ENCODE measurements at places on chromosomes 2 and 18.

DNA sequence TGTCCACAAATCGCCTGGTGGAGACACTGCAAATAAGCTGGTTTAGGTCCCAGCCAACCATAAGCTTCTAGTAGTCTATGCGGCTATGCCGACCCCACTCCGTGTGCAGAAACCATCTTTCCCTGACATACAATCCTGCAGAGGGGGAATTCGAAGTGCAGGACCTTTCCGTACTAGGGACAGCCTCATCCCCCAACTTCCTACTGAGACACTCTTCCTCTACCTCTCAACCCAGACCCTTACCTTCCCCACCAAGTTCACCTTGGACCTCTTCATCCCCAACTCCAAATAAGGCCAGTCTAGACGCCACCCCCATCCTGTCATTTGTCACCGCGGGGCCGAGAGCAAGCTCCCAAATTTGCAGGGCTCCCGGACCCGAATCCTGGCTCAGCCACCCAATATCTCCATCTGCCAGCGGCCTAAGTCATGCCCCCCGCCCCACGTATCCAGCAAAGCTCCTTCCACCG lies 496 bp downstream of the SUCLG1 start:
- no peak for DNase-seq

DNA sequence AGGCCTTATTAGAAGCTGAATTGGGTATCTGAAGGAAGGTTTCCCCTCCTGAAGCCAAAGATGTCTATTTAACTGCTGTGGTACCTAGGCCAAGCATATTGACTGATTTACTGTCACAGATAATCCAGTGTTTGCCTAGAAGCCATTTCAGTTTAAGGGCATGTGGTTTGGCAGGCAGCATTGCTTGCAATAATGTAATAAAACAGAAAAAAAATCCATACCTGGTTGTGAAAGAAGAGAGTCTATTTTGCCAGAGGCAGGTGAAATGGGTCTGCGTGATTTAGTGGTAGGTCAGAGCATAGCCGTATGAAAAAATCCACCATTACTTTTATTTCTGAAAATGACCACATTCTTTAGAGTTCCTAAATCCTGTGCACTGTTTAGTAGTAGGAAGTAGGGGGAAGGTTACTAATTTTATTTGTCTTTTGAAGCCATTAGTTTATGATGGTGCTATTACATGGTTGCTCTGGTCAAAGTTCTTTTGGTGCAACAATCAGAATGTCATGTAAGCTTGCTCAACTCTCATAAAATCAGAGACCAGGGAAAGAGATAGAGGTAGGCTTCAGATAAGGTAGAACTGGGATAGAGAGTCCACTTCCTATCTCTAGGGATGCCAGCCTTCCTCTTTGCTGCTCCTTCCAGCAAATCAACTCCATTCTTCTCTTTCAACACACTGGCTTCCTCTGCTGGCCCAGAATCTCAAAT lies 343.4 kb downstream of the GPD2 start:
- DNase-seq = no peak

DNA sequence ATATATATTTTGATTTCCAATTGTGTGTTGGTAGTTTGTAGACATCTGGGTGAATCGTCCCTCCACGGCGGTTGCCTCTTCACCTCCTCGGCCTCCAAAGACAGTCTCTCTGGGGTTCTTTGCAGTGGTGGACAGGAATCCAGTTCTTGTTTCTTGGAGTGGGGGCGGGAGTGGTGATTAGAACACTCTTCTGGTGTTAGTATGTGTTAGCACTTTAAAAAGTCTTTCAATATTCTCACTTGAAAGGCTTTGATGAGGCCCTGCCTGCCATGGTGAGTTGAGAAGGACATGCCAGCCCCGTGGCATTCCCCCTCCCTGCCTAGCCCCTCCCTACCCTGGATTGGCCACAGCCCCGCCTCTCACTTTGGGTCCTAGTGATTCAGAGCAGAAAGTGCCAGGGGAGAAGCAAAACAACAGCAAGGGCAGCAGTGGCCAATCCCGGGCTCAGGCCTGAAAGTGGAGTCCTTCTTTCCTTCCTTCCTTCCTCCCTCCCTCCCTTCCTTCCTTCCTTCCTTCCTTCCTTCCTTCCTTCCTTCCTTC lies 316.8 kb upstream of the HS6ST1 start:
- DNase-seq = no peak

DNA sequence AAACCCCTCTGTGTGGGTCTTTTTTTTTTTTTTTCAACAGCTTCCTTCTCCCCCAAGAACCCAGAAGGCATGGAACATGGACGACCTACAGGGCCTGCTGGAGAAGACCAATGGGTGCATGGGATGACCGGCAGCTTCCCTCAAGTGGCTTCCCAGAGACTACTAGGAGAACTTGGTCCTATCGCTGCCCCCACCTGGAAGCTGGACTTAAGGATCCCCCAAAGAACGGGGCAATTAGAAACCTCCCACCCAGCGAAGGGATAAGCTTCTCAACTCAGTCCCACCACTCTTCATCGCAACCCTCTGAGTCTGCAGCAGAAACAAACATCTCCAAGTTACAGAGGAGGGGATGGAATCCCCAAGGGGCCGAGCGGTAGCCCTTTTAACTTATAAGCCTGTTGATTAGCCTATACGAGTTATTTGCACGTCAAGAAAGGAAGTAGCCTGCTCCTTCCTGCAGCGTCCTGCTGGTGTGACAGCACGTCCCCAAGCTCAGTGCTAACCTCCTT lies 1.4 kb downstream of the ACTR1B start:
- no peak for DNase-seq

DNA sequence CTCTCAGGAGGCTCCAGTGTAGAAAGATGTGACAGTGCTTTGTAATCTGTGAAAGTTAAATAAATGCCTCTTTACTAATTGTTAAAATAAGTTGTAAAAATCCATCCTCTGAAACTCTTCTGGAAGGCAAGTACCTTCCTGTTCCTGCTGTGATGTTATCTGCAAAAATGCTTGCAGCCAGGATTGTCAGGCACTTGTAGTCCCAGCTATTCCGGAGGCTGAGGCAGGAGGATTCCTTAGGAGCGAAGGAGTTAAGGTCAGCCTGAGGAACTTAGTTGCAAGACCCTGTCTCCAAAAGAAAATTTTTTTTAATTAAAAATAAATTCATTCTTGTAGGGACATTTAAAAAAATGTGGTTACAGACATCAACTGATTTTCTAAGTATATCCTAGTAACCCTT lies 22.7 kb upstream of the BMPR2 start:
- no peak for DNase-seq

GRCh38 chr2:23235292-23235691 lies 149.7 kb upstream of the KLHL29 start:
- no peak for DNase-seq

- no peak for DNase-seq
Measured at GRCh38 chr2:36569267-36569856, 28.6 kb downstream of the FEZ2 start.

- no peak for DNase-seq
Measured at GRCh38 chr2:229422063-229422462, 151.0 kb upstream of the PID1 start.

DNA sequence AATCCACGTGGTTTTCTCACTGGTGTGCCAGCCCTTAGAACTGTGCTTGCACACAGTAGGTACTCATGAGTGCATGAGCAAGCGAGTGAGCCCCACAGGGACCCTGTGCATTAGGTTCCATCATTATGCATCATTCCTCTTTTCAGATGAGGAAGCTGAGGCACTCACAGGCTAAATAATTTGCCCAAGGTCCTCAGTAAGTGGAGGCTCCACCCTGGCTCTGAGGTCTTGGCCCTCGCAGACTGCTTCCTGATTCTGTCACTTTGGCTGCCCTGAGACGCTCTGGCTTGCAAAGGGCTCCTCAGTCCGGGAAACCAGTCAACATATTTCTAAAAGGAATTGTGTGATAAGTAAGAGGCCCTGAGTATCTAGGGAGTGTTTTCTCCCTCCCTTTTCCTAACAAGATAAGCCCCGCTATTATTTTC lies 71.7 kb downstream of the IL1R2 start:
- DNase-seq = no peak

- no peak for DNase-seq
Measured at GRCh38 chr2:71477231-71477691, 23.9 kb downstream of the DYSF start.
